COR-L47 (cell line): ENCODE measurements at places on chromosomes 11 and 22.

DNA sequence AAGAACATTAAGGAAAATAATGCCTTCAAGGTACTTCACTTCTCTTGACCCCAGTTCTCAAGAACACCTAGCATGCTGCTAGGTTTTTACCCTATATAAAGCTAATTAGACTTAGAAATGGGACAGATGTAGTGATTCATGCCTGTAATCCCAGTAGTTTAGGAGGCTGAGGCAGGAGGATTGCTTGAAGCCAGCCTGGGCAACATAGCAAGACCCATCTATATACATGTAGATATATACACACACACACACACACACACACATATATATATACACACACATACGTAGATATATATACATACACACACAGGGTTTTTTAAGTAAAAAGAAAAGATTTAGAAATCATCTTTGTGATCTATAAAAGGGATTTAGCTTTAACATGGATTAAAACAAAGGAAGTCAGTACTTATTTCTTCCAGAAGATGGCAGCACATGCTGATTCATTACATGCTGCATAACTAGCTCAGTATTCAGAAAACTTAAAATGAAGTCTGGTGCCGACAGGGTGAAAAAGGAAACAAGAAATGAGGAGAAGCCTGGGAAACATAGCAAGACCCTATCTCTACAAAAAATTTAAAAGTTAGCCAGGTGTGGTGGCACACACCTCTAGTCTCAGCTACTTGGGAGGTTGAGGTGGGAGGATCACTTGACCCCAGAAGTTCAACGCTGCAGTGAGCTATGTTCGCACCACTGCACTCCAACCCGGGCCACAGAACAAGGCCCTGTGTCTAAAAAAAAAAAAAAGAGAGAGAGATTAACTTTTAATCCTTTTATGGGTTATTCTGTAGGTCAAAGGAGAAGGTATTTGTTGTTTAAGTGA, 28.5 kb upstream of the RBX1 start:
- peak; percentile 55 for DNase-seq

DNA sequence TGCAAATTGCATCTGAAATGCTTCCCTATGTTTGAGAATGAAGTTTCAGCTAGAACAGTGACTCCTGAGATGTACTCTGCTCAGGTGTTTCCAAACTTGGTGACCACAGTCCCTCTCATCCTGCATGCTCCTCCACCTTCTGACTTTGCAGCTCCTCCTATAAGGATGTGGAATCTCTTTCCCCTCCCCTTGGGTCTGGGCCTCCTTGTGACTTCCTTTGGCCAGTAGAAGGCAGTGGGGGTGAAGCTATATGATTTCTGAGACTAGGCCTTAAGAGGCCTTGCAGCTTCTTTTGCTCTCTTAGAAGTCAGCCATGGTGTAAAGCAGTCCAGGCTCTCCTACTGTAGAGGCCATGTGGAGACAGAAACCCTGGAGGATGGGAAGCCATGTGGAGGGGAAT, 50.7 kb downstream of the CSF2RB start:
- DNase-seq: no peak

GRCh38 chr22:20965104-20965887, 1.8 kb upstream of the AIFM3 start:
- no peak for DNase-seq

GRCh38 chr11:12547953-12548650, 126.1 kb upstream of the TEAD1 start:
- no peak for DNase-seq

- no peak for DNase-seq
These were observed 2.6 kb downstream of the PLA2G3 start for GRCh38 chr22:31137721-31138120.

- no peak for DNase-seq
These were observed 18.3 kb upstream of the OR5M8 start for GRCh38 chr11:56509439-56509838.

DNA sequence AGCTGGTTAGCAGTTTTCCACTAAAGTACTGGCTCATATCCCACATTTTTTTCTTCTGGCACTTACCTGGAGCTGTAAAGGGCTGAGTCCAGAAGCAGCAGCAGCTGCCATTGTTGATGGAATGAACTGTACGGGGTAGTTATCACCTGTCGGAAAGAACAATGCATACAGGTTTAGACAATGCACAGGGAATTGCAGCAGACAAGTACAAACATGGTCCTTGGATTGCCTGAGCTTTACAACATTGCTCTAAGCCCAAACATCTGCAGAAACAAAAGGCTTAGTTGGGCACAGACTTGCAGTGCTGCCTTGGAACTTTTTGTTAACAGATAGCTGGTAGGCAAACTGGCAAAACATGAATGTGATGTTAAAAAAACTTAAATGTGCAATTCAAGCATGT, 258.8 kb downstream of the SOX6 start:
- DNase-seq: peak; percentile 95

- no peak for DNase-seq
These were observed 23.0 kb downstream of the MYEOV start for GRCh38 chr11:69316956-69317355.

DNA sequence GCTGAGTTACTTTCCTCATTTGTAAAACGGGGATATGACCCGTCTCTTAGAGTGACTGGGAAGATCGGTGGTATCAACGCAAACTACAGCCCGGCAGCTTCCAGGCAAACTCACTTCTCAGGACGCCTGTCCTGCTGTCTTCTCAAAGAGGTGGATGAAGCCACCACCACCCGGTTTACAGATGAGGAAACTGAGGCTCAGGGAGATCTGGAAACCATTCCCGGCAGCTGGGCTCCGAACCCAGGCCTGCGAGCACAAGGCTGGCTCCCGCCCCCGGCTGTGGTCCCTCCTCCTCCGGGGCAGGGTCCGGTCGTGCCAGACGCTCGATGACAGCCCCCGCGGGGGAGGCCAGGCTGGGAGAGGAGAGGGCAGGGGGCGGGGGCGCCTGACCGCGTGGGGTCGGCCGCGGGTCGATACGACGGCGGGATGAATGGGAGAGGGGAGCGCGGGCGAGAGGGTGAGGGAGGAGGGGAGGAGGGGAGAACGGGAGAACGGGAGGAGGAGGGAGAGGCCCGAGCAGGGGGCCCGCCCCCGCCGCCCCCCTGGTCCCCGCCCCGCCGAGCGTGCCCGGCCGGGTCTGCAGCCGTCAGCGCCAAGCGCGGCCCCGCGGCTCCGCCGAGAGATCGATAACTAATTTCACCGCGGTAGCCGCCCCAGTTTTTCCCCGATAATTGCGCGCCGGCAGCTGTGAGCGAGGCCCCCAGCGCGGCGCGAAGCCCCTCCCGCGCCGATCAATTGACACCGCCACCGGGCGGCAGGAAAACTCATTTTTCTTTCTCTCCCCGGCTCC, 14.0 kb downstream of the IGLL1 start:
- DNase-seq: no peak

DNA sequence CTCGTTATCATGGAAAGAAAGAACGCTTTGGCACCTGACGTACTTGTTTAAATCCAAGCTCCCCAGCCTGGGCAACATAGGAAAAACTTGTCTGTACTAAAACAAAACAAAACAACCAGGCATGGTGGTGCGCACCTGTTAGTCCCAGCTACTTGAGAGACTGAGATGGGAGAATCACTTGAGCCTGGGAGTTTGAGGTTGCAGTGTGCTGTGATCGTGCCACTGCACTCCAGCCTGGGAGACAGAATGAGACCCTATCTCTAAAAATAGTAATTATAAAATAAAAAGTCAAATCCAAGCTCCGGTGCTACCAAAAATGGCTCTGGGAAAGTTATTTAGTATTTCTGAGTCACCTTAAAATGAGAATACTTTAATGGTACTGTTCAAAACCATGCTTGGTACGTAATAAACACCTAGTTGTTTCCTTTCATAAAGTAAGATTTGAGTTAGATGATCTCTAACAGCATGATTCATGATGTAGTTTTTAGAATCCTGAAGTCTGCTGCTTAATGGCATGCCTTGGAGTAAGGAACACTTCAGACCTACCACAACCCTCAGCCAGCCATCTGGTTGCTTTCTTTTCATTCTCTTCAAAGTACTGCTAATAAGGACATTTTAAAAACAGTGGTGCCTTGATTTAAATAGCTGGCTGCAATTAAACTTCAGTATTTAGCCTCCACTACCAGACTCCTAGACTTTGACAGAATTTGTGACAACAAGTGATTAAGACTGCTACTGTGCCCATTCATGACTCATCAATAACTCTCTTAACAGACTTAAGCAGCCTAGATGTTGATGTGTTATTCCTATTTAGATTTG, 8.4 kb downstream of the PPME1 start:
- DNase-seq: no peak

GRCh38 chr11:119196833-119197483, 9.2 kb upstream of the CBL start:
- peak; percentile 80 for DNase-seq

DNA sequence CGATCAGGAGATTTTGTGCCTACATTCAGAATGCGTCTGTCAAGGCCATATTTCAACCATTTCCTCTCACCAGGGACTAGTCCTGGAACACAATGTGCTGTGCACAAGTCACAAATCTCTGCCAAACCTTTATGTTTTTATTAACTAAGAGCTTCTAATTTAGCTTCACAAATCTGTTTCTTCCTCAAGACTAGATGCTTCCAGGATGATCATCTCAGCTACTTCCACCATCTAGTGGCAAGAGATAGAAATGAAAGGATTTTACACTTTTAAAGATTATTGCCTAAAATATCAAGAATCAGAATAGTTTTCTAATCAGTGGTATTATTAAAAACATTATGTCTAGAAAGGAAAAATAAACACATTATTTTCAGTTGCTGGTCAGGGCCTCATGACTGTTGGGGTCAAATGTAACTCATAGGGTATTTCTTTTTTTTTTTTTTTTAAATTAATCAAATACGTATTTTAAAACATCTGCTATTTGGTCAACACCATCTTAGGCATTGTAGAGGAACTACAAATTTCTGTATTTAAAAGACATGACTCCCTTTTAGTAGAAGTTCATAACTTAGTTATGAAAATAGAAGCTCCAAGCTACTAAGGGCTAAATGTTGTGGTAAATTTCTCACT, 1102.6 kb downstream of the DLG2 start:
- no peak for DNase-seq

- no peak for DNase-seq
These were observed 51.0 kb upstream of the SC5D start for GRCh38 chr11:121241343-121242211.

GRCh38 chr22:21031545-21032036, 770 bp downstream of the SLC7A4 start:
- DNase-seq: no peak

GRCh38 chr11:134028368-134028920, 40.4 kb upstream of the JAM3 start:
- DNase-seq: no peak

GRCh38 chr11:79173615-79174014, 267.2 kb downstream of the TENM4 start:
- no peak for DNase-seq

DNA sequence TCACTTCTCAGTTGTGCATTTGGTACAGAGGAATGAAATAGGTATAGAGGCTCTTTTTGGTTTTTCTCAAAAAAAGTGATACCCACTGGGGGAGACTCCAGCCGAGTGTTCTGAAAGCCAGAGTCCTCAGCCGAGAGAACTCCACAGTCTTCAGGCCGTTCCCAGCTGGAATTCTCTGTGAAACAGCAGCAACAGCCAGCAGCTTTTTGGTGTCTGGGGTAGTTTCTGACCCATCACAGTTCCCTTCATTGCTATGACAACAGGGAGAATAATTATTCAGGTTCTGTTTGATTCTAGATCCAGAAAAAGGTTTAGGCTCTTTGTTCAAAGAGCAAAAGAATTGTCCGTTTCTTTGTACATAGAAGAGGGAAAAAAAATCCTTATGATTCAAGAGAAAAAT, 84.6 kb downstream of the C22orf31 start:
- DNase-seq: no peak

GRCh38 chr11:108895579-108896480, 231.0 kb downstream of the DDX10 start:
- no peak for DNase-seq

- DNase-seq: no peak
These were observed 327.4 kb downstream of the MN1 start for GRCh38 chr22:27474112-27474571.
